ENCODE measurements at places on chromosomes 7 and 10.
A peak's percentile ranks its signal among the peaks of the same experiment; 100 is the strongest.

DNA sequence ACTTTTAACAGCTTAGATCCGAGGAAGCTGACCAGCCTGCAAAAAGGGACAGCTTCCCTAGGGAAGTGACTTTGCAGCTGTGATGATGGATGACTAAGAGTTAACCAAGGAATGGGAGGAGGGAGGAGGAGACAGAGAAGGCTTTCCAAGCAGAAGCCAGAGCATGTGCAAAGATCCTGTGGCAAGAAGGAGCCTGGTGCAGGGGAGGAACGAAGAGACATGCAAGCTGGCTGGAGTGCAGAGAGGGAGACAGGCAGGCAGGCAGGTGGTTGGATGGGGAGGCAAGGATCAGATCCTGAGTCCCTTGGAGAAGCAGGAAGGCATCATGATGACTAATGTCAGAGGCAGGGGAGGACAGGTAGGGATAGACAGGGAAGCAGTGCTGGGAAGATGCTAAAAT, 148.8 kb downstream of the PFKFB3 start:
- no peak for DNase-seq

- DNase-seq, result no peak
Observed at GRCh38 chr7:154423231-154423630, 371.0 kb downstream of the DPP6 start.

- no peak for DNase-seq
Observed at GRCh38 chr10:95697429-95697828, 3.7 kb upstream of the TCTN3 start.

GRCh38 chr10:90435296-90435695, 422.5 kb downstream of the HTR7 start:
- no peak for DNase-seq

DNA sequence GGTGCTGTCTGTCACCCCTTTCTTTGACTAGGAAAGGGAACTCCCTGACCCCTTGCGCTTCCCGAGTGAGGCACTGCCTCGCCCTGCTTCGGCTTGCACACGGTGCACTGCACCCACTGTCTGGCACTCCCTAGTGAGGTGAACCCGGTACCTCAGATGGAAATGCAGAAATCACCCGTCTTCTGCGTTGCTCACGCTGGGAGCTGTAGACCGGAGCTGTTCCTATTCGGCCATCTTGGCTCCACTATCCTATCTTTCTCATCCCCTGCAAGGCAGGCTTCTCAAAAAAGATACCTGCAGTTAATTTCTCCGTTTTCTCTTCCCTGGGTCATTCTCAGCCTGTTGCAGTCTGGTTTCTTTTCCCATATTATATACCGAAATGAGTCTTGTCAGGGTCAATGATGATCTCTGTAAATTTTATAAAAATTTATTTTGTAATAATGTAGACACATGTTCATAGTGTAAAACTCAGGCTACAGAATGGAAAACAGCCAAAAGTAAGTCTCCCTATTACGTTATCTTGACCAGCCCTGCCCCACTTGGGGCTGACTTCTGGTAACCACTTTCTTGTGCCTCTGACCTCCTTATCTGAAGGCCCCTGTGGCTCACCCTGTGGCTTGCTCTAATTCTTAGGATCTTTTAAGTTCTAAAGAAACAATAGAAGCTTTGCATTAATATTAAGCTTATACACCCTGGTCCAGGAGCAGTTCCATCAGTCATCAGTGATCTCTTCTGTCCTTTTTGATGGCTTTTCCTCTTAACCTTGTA, 20.7 kb downstream of the BLVRA start:
- DNase-seq, result no peak

DNA sequence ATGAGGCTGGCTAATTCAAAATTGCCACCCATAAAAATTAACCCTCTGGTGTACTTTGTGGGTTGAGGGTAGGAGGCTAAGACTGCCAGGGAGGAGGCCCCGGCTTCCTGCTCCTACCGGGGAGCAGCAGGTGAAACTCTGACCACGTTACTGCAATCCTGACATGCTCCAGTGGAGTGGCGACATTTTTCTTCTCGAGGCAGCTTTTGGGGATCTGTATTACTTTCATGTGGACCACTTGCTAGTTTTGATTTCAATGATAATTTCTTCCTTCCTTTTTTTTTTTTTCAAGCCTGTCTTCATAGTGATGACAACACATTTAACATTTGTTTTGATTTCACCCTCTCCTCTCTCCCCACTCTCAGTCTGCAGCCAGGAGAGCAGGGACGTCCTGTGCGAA, 14.6 kb downstream of the GATA3 start:
- DNase-seq, result no peak

DNA sequence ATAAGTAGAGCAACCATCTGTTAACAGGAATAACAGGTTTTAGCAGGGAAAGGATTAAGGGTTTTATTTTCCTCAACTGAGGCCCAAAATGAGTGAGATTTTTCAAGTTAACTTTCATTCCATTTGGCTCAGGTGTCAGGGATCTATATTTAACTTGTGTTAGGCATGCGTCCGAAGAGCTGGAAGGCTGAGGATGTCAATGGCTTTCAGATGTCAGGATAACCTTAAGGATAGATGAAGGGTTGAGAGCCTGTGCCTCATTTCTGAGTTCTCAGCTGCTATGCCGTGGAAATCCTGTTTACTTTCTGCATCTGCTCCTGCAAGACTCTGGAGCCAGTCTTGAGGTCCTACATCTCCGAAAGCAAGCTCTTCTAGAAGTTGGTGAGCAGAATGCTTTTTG, 36.4 kb upstream of the CD36 start:
- DNase-seq, result no peak

- DNase-seq, result no peak
Observed at GRCh38 chr7:80830584-80831285, 88.1 kb downstream of the SEMA3C start.

- DNase-seq, result no peak
Observed at GRCh38 chr7:108130261-108130660, at the start of gene LAMB4. LAMB4 (minus strand) TSS chr7:108130361; CDS start chr7:108123164, 7,197 bp downstream.

- DNase-seq, result no peak
Observed at GRCh38 chr7:13179775-13180523, 492.5 kb downstream of the ARL4A start.

DNA sequence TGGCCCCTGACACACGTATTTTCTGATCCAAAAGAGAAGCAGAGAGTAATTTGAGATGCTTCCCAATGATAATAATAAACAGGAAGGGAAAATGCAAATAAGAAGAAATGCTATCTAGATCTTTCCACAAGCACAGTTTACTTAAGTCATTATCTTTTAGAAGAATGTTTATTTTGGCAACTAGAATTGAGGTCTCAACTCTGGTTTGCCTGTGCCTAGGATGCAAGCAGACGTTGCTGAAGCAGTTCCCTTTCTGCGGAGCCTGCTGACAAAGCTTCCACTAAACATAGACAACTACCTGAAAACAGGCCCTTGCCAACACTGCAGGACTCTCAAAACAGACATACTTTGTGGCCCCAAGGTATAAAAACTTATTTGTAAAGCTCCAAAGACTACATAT, 315.8 kb upstream of the POM121L12 start:
- no peak for DNase-seq

DNA sequence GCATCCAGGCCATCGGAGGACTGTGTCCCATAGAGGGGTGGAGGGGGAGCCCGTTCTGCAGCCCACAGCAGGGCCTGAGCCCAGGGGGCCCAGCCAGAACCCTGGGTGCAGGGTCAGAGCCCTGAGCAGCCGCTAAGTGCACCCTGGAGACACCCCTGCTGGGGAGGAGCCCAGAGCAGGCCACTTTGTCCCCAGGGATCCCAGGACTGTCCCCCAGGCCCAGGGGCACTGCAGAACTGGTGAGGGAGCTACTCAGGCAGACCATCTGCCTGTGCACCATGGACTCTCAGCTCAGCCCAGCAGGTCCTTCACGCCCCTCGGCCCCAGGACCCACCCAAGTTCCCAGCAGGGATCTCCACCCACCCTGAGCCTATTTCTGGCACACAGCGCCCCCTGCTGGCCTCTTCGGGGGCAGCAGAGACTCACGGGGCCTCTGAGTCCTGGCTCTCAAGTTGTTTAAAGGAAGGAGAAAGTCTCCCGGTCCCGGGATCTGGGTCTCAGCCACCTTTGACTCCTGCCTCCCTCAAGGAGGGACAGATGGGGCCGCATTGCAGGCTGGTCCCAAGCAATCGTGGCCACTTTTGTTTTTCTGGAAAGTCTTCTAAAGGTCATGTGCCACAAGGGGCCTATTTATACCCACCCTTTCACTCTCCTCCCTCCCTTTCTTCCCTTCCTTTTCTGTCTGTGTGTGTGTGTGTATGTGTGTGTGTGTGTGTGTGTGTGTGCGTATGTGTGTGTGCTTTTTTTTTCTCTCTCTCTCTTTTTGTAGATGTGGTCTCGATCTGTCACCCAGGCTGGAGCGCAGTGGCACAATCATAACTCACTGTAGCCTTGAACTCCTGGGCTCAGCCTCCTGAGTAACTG, 90.3 kb downstream of the MYL10 start:
- DNase-seq, result peak; percentile 57

- no peak for DNase-seq
Observed at GRCh38 chr10:130545697-130546096, 409.5 kb downstream of the GLRX3 start.

GRCh38 chr7:138465046-138465445, 5.0 kb downstream of the TRIM24 start:
- DNase-seq, result no peak

DNA sequence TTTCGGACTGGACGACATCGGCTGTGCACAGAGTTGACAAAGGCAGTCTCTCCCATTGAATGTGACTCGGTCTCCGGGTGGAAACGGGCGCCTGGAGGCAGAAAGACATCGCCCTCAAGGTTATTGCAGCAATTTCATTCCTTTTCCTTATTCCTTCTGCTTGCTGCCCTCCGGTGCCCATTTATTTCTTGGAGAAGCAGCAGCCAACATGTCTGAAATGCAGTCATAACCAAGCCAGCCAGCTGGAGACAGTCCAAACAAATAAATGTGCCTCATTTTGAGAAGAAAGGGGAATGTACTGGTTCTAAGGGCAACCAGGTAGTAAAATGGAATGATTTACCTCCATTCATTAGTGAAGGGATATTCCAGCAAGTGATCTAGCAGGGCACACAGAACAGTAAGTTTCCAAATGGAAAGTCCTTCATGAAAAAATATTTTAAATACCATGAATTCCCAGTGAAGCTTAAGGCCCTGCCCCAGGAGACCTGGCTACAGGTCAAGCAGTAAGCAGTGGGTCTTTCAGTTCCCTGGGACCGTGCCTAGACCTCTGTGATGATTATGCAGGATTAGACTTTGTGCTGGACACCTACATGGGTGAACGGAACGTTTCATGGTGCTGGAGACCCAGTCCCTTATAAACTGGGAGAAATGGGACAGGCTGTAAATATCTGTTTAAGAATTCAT, 86.6 kb downstream of the ABLIM1 start:
- DNase-seq, result no peak

GRCh38 chr7:86485827-86486226, 157.9 kb upstream of the GRM3 start:
- DNase-seq, result peak; percentile 23

DNA sequence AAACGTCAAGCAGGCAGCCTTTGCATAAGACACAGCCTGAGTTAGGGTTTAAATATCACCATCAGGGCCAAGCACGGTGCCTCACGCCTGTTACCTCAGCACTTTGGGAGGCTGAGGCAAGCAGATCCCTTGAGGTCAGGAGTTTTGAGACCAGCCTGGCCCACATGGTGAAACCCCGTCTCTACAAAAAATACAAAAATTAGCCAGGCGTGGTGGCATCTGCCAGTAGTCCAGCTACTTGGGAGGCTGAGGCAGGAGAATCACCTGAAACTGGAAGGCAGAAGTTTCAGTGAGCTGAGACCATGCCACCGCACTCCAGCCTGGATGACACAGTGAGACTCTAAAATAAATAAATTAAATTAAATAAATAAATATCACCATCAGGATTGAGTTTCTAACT, 33.0 kb downstream of the SRPK2 start:
- no peak for DNase-seq

DNA sequence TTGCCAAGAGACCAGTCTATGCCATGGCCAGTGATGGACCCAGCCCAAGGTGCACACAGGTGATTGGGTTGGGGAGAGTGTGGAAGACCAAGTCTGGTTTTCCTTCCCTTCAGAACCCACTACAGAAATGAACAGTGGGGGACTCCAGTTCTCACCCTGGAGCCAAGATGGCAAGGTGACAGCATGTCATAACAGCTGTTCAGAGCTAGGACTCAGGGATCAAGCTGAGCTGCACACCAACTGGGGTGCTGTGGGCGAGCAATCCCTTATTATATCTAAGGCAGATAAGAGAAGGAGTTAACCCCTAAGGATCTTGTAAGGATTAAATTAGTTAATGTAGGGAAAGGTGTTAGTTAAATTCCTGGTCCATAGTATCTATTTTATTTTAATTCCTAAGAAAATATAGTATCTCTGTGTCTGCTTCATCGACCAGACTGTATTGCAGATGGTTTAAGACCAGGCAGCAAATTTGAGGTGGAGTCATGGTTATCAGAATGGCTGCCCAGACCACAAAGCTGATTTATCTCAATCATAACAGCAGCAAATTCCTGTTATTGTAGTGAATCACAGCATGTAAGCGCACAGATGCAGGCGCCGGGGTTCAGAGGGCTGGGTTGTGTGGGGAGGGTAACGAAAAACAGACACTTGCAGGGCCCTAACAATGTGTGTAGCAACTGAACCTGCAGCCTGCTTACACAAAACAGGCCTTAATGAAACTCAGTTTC, 208.7 kb upstream of the ZNF32 start:
- DNase-seq, result no peak

- no peak for DNase-seq
Observed at GRCh38 chr10:70974351-70974901, 86.1 kb upstream of the PCBD1 start.

DNA sequence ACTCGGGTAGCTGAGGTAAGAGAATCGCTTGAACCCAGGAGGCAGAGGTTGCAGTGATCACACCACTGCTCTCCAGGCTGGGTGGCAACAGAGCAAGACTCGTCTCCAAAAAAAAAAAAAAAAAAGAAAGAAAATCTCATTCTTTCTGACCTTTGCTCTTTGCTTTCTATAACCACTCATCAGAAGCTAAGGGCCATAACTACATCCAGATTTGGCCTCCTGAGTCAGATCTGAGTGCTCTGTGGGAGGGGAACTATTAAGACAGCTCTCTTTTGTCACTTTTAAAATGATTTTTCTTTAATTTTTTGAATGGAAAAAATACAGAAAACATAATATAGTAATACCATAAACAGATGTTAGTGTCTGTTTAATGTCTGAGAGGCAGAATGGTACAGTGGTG, 210.1 kb downstream of the KIAA1217 start:
- no peak for DNase-seq

DNA sequence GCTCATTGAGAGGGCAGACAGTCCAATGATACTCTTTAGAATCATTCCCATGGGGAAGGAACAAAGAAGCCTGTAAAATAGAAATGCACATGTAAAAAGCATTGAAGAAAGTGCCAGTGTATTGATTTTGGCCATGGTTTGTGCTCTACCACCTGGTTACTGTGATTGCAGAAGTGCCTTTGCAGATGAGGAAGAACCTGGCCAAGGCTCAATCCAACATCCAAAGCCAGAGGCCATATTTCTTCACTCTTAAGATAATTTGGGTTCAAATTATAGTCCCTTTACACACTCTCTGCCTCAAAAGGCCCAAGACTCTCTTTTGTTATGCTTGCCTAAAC, 122.1 kb downstream of the EGFR start:
- no peak for DNase-seq

GRCh38 chr10:75654171-75654771, 222.8 kb downstream of the LRMDA start:
- DNase-seq, result no peak
